T-helper 17 cell (primary cell): ENCODE measurements at places on chromosomes 5 and 9. TPM values are rescaled to one million over a fixed set of nuclear protein-coding genes. Genes with fewer than 3 reads are reported as not detected.

DNA sequence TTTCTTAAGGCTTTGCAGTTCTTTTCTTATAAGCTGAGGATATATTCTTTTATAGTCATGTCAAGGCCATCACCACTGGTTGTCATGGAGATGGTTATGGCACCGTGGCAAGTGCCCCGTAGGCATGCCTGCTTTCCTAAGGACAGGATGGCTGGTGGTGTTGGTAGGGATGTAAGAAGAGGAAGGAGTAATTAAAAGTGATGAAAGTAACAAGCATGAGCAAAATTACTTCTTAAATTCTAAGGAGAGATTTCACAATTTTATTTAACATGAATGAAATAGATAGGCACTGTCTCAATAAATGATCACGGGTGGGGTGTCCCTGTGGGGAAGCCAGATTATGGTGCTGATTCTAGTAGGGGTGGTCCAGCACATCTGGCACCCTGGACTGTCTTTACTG is 290.2 kb upstream of the KLF4 start:
- no peaks in the 10 kb centered on the region for H3K36me3 ChIP-seq
- H3K27ac ChIP-seq, result no peak overlapping the region
- no peak for DNase-seq
- no peak overlapping the region for H3K4me3 ChIP-seq

DNA sequence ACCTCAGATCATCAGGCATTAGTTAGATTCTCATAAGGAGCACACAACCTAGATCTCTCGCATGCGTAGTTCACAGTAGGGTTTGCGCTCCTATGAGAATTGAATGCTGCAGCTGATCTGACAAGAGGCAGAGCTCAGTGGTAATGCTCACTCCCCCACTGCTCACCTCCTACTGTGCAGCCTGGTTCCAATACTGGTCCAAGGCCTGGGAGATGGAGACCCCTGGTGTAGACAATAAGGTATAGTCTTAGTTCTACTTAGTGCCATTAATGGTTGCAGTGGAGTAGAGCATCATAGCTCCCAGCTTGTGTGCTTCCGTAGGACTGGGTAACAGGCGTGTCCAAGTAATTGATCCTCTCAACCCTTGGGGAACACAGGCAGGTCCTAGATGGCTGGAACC is 70.4 kb upstream of the ANKRD55 start:
- no peak overlapping the region for H3K27ac ChIP-seq
- DNase-seq, result no peak
- H3K4me1 ChIP-seq, result peaks cover 2% of the 10 kb centered on the region
- no peaks in the 10 kb centered on the region for H3K36me3 ChIP-seq

DNA sequence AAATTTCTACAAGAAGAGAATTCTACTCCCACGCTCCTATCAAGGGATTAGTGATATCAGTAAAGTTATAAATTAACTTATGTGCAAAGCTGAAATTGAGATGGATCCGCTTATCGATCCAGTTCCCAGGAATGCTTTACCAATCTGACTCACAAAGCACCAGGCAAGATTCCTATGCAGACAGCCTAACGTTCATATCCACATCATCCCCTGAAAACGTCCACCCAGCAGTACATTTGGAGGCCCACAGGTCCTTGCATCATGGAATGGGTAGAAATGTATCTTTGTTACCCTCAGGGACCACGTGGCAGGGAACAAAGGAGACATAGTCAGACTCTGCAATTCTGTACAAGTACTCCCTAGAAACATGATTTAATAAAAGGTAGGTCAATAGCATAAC is 147.4 kb downstream of the ESM1 start:
- no peak overlapping the region for H3K27ac ChIP-seq
- H3K4me1 ChIP-seq, result peaks cover 11% of the 10 kb centered on the region
- H3K4me3 ChIP-seq, result no peak overlapping the region
- no peak for DNase-seq

The SEMA5A gene
- 0.75 TPM for total RNA-seq
